Fibroblast of skin of abdomen (primary cell): ENCODE measurements at places on chromosomes 7 and 10.

DNA sequence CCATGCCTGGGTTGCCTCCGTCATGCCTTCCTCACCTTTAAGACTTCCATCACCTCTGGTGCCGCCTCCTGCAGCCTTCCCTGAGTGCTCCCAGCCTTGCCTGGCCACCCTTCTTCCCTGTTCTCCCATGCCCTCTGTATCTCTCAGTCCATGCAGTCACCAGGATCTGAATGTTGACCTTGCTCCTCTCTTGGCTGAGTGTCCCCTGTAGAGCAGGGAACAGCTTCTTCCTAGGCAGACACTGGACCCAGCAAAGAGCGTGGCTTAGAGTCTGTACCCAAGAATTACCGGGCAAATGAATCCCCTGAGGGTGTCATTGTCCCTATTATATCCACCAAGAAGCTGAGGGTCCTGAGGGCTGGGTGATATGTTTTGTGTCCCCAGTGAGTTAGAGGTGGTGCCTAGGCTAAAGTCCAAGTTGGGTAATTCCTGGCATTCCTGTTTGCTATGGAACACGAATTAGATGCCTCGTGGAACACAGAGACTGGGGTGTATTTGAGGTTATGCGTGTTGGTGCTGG lies 505.6 kb downstream of the RPS24 start:
- no peak for DNase-seq

- DNase-seq: no peak
Observed at GRCh38 chr7:31310321-31310935, 30.1 kb downstream of the NEUROD6 start.

GRCh38 chr7:44572771-44573170 lies 937 bp downstream of the DDX56 start:
- DNase-seq: no peak

DNA sequence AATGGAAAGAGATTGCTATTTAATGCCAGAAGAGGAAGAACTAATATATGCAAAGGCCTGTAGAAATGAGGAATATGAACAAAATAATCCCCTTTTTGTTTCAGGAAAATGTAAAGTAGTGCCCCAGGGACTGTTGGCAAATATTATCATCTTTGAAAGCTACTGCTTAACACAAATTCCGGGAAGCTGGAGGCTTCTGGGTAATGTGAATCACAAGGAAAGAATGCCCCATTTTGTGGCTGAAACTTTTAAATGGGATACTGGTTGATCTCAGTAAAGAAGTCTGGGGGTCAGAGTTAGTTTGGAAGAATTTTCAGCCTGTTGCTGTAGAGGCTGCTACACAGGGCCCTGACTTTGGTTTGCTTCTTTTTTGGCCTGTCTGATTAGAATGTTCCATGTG lies 141.0 kb downstream of the PTEN start:
- DNase-seq: peak; percentile 45

DNA sequence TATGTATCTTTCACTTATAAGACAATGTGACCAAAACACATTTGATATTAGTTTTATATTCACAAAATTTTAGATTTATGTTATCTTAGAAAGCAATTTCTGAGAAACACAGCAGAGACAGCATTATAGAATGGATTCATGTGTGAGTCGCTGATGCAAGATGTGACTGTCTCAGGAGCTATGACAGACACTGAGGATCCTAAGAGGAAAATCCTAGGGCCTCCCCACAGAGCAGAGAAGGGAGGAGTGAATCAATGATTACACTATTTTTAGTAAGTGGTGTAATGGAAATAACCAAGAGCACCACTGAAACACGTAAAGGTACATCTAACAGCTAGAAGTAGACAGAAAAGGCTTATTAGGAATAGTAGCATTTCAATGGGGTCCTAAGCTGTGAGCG lies 204.0 kb upstream of the PTN start:
- DNase-seq: peak; percentile 45

GRCh38 chr7:70383066-70383782 lies 748.7 kb upstream of the GALNT17 start:
- DNase-seq: no peak
